Esophagus squamous epithelium (tissue), 5 donors: ENCODE measurements at places on chromosomes 5 and 9.

- H3K27me3 ChIP-seq, result no peaks in the 10 kb centered on the region
- H3K36me3 ChIP-seq, result no peaks in the 10 kb centered on the region
- H3K27ac ChIP-seq, result no peak overlapping the region
- H3K4me3 ChIP-seq, result no peak overlapping the region
These were observed 64.8 kb downstream of the PAPPA start for GRCh38 chr9:116218399-116218798.

DNA sequence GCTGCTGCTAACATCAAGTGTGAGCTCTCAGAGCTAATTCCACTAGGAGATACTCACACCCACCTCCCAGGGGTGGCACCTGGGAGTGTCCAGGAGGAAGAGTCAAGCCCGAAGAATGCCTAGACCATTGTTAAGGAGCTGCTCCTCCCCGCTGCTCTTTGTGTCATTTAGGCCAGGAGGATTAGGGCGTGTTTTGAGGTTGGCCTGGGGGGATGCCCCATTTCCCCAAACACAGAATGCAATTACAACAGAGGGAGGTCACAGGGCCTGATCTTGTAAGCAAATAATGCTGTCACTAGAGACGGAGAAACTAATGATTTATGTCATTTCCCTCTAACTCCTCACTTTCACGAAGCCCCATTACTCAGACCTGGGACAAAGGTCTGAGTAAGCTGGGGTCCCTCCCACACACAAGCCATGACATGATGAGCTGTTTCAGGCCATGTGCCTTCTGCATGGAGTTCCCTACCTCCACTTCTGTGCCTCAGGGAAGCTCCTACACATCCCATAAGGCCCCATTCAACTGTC, 312.5 kb downstream of the ACTL7B start:
- H3K36me3 ChIP-seq, result no peaks in the 10 kb centered on the region
- H3K27me3 ChIP-seq, result no peaks in the 10 kb centered on the region
- no peaks in the 10 kb centered on the region for H3K4me1 ChIP-seq
- DNase-seq, result no peak
- peak overlapping the region; percentile 75 for H3K27ac ChIP-seq
- H3K4me3 ChIP-seq, result no peak overlapping the region

DNA sequence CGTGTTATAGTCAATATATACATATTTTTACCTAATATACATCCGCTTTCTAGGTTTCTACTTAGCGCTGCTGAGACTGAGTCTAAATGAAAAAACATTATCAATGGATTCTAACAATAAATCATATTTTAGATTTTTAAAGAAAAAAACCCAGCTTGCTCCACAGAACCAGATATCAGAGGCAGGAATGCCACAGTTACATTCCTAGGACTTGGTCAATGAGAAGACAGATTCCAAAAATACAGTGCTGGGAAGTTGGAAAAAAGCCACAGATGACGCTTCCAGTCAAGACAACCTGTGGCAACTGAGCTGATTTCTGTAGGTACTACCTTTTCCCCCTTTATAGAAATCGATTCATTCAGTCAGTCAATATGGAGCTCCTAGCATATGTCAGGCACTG, 577 bp upstream of the CCDC112 start:
- peak overlapping the region; percentile 82 for H3K27ac ChIP-seq
- no peaks in the 10 kb centered on the region for H3K27me3 ChIP-seq
- peak overlapping the region; percentile 95 for H3K4me3 ChIP-seq
- no peak for DNase-seq
- no peaks in the 10 kb centered on the region for H3K36me3 ChIP-seq
- peaks cover 22% of the 10 kb centered on the region for H3K4me1 ChIP-seq

DNA sequence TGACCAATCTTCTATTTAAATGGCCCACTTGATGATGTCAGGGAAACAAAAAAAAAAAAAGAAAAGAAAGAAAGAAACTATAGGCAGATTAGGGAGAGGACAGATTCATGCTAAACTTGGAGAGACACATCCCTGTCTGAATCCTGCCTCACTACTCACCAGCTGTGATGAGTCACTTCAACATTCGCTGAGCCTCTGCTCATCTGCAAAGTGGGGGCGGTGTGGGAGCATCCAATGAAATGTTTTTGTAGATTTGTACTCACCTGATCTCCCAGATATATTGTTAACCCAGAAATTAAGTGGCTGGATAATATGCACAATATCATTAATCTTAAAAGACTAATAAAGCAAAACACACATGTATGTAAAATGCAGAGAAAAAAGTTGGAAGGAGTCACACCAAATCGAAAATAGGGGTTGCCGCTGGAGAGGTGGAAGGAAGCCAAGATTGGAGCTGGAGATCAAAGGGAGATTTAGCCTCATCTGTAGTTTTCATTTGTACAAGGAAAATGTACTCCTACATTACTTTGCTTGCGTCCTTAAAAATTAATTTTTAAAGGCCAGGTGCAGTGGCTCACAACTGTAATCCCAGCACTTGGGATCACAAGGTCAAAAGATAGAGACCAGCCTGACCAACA, 17.0 kb upstream of the ERGIC1 start:
- peak overlapping the region; percentile 28 for H3K27ac ChIP-seq
- no peak overlapping the region for H3K4me3 ChIP-seq
- peaks cover 4% of the 10 kb centered on the region for H3K4me1 ChIP-seq
- DNase-seq, result no peak

DNA sequence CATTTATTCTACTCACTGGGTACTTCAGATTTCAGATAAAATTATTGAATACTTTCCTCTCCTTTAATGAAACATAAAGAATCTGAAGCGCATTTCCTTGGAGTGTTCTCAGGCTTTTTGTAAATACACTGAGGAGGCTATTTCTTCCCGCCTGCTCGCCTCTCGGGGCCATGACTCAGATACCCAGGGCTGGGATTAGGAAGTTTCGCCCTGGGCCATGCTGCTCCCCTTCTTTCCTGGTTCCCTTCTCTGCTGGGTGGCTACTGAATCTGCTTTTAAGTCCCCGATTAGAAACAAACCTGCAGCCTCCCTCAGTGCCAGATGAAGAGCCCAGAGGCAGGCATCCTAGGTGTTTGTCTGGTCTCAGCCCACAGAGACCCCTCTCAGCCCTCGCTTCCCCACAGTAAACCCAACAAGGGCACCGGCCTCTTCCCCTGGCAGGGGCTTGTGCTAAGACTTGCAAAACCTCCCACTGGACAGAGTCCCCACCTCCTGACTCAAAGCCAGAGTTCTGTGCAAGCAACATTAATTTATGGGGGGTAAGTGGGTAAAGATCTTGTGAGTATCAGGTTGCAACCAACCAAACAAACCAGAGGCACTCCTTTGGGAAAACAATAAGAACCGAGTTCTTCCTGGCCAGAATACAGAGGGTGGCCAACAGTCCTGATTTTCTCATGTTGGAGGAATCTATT, 30.7 kb upstream of the IRX1 start:
- H3K4me3 ChIP-seq, result no peak overlapping the region
- DNase-seq, result no peak
- H3K27me3 ChIP-seq, result peaks cover 9% of the 10 kb centered on the region
- H3K4me1 ChIP-seq, result no peaks in the 10 kb centered on the region
- no peaks in the 10 kb centered on the region for H3K36me3 ChIP-seq

DNA sequence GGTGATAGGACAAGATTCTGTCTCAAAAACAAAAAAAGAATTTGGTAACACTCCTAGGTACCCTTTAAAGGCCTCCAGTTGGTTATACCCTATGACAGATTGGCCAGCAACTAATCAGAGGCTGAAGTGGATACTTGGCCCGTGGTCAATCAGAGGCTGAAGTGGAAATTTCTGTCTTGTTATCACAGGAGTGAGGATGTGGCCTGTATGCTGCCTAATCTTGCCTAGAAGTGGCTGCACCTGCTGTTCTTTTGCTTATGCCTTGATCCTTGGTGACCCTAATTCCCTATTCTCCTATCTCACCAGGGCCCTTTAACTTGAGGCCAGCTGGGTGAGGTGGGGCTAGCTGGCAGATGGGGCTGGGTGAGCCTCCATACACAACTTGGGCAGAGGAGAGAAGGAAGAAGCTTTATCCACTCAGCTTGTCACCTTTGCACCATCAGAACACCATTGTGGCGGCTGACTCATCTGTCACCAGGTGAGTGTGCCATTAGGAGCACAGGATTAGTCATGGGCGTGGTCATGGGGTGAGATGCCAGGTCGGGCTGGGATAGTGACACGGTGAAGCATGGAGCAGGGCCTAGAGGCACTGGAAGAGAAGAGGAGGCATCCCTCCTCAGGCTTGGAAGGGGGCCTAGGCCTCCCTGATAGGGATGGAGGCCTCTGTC, 41.5 kb downstream of the SAR1B start:
- H3K4me1 ChIP-seq, result peaks cover 31% of the 10 kb centered on the region
- no peak overlapping the region for H3K4me3 ChIP-seq
- no peaks in the 10 kb centered on the region for H3K27me3 ChIP-seq
- peak overlapping the region; percentile 30 for H3K27ac ChIP-seq
- H3K36me3 ChIP-seq, result no peaks in the 10 kb centered on the region

DNA sequence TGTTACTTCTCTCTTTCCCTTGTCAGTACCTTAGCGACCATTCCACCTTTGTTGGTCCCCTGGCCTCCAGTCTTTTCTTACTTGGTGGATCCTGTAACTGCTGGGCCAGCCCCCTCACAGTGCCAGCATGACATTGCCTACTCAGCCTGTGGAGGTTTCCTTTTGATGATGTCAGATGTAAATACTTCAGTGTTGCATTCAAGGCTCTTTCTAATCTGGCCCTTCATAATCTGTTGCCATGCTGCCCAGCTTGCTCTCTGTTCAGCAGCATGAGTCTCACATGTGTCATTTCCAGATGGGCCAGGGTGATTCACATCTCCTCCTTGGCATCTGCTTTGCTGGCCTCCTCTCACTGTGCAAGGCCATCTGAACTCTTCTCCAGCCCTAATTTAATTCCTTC, 57.1 kb downstream of the MAST4 start:
- DNase-seq, result no peak
- no peak overlapping the region for H3K4me3 ChIP-seq
- no peaks in the 10 kb centered on the region for H3K36me3 ChIP-seq
- H3K27me3 ChIP-seq, result no peaks in the 10 kb centered on the region
- no peak overlapping the region for H3K27ac ChIP-seq

GRCh38 chr5:98813755-98814154, 40.3 kb downstream of the RGMB start:
- no peaks in the 10 kb centered on the region for H3K4me1 ChIP-seq
- no peak overlapping the region for H3K27ac ChIP-seq
- H3K27me3 ChIP-seq, result no peaks in the 10 kb centered on the region
- no peaks in the 10 kb centered on the region for H3K36me3 ChIP-seq
- H3K4me3 ChIP-seq, result no peak overlapping the region
- DNase-seq, result no peak

GRCh38 chr9:16138561-16139491, 586.0 kb downstream of the CCDC171 start:
- H3K4me1 ChIP-seq, result no peaks in the 10 kb centered on the region
- no peak overlapping the region for H3K4me3 ChIP-seq
- H3K36me3 ChIP-seq, result no peaks in the 10 kb centered on the region
- H3K27me3 ChIP-seq, result peaks cover 5% of the 10 kb centered on the region

GRCh38 chr9:93452710-93453046, 703 bp downstream of the FAM120AOS start:
- peaks cover 7% of the 10 kb centered on the region for H3K36me3 ChIP-seq
- peaks cover 30% of the 10 kb centered on the region for H3K4me1 ChIP-seq
- peak overlapping the region; percentile 92 for H3K4me3 ChIP-seq

DNA sequence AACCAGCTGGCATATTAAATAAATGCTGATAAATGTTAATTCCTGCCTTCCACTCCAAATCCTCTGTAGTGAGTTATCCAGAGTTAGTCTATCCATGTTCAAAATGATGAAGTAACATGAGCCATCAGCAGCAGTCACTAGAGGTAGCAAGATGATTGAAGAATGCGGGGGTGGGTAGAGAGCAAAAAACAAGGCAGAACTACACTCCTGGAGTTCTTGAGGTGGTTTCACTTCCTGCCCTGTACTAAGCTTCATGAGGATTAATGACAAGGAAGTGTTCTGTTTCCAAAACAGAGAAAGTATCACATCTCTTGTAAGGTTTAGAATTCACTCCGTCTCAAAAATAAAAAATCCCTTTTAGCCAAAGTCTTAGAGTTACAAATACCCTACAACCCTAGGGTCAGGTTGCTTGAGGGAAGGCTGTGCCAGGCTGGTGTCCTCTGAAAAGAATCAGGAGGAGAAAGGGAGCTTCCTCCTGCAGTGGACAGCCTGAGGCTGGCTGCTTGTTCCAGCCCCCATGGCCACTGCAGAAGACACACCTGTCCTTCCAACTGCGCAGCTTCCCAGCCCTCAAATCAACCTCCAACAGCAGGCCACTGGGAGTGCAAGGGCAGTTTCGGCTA, 180.2 kb downstream of the DENND1A start:
- H3K36me3 ChIP-seq, result no peaks in the 10 kb centered on the region
- no peaks in the 10 kb centered on the region for H3K27me3 ChIP-seq
- no peak for DNase-seq
- peaks cover 8% of the 10 kb centered on the region for H3K4me1 ChIP-seq
- no peak overlapping the region for H3K27ac ChIP-seq
- H3K4me3 ChIP-seq, result no peak overlapping the region

DNA sequence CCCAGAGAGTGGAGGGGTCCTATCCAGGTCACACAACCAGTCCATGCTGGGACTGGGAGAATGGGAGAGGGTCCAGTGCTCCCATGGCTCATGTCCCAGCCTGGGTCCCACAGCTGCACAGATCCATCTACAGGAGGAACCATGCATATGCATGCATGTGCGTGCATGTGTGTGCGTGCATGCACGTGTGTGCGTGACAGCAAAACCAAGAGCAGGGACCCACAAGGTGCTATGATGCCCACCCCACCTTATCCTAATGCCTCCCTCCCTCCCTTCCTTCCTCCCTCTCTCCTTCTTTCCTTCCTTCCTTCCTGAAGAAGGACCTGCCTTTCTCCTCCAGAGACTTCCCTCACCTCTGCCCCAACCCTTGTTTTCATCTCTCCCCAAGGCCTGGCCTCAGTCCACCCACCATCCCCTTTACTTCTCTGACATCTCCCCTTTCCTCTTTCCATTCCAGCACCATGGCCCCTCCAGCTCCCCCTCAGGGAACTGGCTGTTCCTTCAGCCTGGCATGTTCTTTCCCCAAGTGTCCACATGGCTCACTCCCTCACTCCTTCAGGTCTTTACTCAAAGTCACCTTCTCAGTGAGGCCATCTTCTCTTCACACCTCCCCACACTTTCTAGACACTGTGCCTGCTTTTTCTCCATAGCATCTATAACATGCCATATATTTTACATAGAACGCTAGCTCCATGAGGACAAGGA, 21.8 kb downstream of the AQP7 start:
- H3K4me1 ChIP-seq, result no peaks in the 10 kb centered on the region
- no peak for DNase-seq
- H3K36me3 ChIP-seq, result no peaks in the 10 kb centered on the region
- no peak overlapping the region for H3K27ac ChIP-seq
- no peak overlapping the region for H3K4me3 ChIP-seq

DNA sequence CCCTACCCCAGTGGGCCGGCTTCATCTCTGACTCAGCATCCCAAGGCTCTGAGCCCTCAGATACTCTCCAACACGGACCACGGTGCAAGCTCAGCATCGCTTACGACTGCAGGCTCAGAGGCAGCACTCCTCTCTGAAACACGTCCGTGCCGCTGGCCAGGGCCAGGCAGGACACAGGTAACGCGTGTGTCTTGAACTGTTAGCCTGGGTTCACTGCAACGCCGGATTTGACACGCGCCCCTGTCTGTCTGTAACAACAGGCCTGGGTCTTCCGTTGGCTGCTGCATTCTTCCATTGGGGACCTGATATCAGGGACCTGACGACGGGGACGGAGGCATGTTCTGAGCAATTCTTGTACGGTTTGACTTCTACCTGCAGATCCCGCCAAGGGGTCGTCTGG, 6.4 kb downstream of the SLC6A3 start:
- H3K27ac ChIP-seq, result no peak overlapping the region
- no peaks in the 10 kb centered on the region for H3K36me3 ChIP-seq
- peaks cover 16% of the 10 kb centered on the region for H3K27me3 ChIP-seq
- H3K4me3 ChIP-seq, result no peak overlapping the region

GRCh38 chr5:160398806-160399205, 1.0 kb downstream of the FAM200C start:
- H3K4me1 ChIP-seq, result peaks cover 3% of the 10 kb centered on the region
- peak overlapping the region; percentile 93 for H3K27ac ChIP-seq
- no peak for DNase-seq
- peaks cover 11% of the 10 kb centered on the region for H3K36me3 ChIP-seq
- peak overlapping the region; percentile 79 for H3K4me3 ChIP-seq
